ENCODE measurements at places on chromosomes 3 and 15.

- H3K36me3 ChIP-seq: no peaks in the 10 kb centered on the region
- DNase-seq: no peak
- H3K27ac ChIP-seq: no peak overlapping the region
- no peaks in the 10 kb centered on the region for H3K4me1 ChIP-seq
- no peak overlapping the region for H3K4me3 ChIP-seq
These were observed 411.2 kb downstream of the NAALADL2 start for GRCh38 chr3:175270198-175270837.

DNA sequence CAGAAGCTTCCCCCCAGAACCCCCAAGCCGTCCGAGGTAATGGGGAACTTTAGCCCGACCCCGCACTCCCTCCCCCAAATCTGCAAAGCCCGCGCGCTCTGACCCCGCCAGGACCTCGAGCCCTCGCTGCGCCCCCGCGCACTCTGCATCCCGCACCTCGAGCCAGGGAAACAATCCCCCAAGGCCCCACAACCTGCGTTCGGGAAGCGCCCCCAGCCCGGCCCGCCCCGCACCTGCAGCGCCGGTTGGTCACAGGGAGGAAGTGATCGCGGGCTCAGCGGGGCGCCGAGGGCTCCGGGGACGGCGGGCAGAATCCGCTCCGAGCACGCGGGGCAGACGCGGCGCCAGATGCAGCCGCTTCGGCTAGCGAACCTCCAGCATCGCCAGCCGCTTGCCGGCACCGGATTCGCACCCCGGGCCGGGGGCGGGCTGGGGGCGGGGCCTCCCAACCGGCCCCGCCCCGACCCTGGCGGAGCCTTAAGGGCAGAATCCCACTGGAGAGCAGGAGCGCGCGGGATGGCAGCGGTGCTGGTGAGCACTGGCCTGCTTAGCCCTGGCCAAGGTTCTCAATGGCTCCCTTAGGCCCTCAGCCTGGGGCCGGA is at the start of gene CAMKV:
TSS of gene CAMKV (minus strand) at position 382 of the 602 bp plus-strand sequence. CDS start 7,518 bp downstream, outside the sequence.
- H3K4me3 ChIP-seq: peak within 1 kb of the TSS; percentile 52
- H3K27ac ChIP-seq: no peak within 1 kb of the TSS
- DNase-seq: peak; percentile 15
- H3K36me3 ChIP-seq: no peaks in the 10 kb centered on the region

GRCh38 chr3:47005212-47006144 is 26.0 kb downstream of the NBEAL2 start:
- no peaks in the 10 kb centered on the region for H3K27me3 ChIP-seq
- H3K4me3 ChIP-seq: no peak overlapping the region
- H3K4me1 ChIP-seq: no peaks in the 10 kb centered on the region
- peaks cover 73% of the 10 kb centered on the region for H3K36me3 ChIP-seq
- no peak overlapping the region for H3K27ac ChIP-seq

GRCh38 chr3:66620296-66620695 is 119.5 kb upstream of the LRIG1 start:
- DNase-seq: no peak
- no peaks in the 10 kb centered on the region for H3K36me3 ChIP-seq
- H3K4me3 ChIP-seq: no peak overlapping the region
- H3K4me1 ChIP-seq: peaks cover 2% of the 10 kb centered on the region
- H3K27ac ChIP-seq: no peak overlapping the region

- H3K36me3 ChIP-seq: no peaks in the 10 kb centered on the region
- DNase-seq: no peak
- H3K4me3 ChIP-seq: no peak overlapping the region
These were observed 72.2 kb upstream of the ADPGK start for GRCh38 chr15:72855791-72856190.

DNA sequence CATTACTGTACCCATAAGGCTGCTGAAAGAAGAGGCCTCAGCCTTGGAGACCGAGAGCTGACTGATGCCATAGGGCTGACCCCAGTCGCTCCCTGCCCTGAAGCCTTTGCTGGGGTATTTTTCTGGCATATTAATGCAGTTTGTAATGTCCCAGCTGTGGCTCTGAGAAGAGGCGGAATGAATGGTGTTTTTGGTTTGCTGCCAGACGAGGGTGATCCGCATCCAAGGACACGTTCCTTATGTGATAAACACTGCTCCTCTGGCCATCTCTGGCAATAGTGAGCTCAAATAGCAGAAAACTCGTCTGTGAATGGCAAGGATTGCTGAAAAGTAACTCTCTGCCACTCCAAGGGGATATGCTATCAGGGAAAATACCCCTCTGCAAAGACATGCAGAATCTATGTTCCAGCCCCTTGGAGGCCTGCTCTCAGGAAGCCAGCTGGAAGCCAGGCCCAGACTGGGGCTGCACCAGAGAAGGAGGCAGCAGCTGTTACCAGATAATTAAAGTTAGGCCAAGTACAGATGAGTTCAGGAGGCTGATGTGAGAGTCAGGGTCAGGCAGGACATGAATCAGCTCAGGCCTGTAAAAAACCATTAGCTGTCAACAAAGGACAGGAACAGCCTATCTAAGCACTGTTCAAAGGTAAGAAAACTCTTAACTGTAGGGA is 28.9 kb upstream of the KLHL6 start:
- no peak overlapping the region for H3K27ac ChIP-seq
- no peak for DNase-seq
- H3K36me3 ChIP-seq: no peaks in the 10 kb centered on the region

- no peak for DNase-seq
- H3K27ac ChIP-seq: peak overlapping the region; percentile 90
- H3K27me3 ChIP-seq: no peaks in the 10 kb centered on the region
- no peaks in the 10 kb centered on the region for H3K36me3 ChIP-seq
- H3K4me3 ChIP-seq: peak overlapping the region; percentile 68
These were observed 885 bp upstream of the LSG1 start for GRCh38 chr3:194672876-194673275.

- DNase-seq: no peak
- H3K4me1 ChIP-seq: no peaks in the 10 kb centered on the region
- H3K27me3 ChIP-seq: no peaks in the 10 kb centered on the region
- no peak overlapping the region for H3K27ac ChIP-seq
- H3K36me3 ChIP-seq: no peaks in the 10 kb centered on the region
These were observed 419.6 kb upstream of the TGFBR2 start for GRCh38 chr3:30186741-30187219.

DNA sequence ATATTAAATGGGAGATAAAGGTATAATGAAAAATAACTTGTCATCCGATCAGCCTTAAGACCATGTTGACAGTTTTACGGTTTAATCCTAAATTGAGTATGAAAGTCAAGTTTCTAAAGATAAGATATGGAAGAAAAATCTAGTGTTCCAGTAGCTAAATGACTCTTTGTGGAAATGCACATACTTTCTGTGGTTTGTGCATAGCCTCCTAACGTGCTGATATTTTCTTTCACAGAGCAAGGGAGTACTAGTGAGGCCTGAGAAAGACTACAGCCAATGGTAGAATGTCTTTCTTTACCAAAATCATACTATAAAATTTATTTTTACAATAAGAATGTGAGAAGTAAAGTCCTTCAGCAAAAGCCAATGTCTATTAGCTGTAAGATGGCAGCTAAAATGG is 430.6 kb upstream of the RGMA start:
- no peaks in the 10 kb centered on the region for H3K36me3 ChIP-seq
- H3K27me3 ChIP-seq: no peaks in the 10 kb centered on the region
- DNase-seq: no peak
- no peaks in the 10 kb centered on the region for H3K4me1 ChIP-seq
- H3K4me3 ChIP-seq: no peak overlapping the region

Measured in T-cell (primary cell).